Mucosa of descending colon (tissue), 3 donors: ENCODE measurements at places on chromosomes 5 and 9. TPM values are rescaled to one million over a fixed set of nuclear protein-coding genes. Genes with fewer than 3 reads are reported as not detected.
A peak's percentile ranks its signal among the peaks of the same experiment; 100 is the strongest.

DNA sequence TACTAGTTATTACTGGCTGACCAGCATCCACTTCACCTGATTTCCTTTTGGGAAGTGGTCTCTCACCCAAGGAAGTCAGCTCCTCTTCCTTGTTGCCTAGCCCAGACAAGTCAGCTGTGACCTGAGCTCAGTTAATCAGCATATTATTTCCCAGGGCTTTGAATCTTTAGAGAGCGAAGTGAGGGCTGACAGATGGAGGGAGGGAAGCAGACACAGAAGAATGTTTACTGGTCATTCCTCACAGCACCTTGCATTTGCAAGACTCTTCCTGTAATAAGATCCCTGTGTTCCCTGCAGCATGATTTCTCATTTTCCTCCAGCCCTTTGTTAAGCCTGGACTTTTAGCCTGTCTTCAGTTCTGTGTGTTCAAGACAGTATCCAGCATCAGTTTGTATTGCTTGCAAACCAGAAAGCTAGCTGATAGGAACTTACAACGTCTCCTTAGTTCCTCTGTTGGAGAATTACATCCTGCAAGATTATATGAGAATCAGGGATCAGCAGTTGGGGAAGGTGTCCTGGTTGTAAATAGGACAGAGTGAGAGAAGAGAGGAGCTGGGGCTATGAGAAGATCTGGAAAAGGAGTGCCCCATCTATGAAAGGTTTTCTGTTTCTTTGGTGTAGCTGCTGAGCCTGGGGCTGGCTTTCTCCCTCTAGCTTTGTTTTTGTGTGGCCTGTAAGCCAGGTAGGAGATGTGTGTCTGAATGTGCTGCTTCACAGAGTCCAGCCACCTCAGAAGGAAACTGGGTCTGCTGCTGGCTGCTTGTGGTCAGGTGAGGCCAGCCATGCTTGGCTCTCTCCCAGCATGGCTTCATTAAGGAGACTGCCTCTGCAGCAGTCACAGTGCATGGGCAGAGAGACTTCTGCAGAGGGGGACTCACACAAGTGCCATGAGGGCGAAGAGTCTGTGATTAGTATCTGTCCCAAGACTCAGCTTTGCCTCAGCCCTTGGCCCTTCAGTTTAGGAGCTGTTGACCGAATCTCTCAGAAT is 50.3 kb downstream of the MAN2A1 start:
- DNase-seq = no peak

DNA sequence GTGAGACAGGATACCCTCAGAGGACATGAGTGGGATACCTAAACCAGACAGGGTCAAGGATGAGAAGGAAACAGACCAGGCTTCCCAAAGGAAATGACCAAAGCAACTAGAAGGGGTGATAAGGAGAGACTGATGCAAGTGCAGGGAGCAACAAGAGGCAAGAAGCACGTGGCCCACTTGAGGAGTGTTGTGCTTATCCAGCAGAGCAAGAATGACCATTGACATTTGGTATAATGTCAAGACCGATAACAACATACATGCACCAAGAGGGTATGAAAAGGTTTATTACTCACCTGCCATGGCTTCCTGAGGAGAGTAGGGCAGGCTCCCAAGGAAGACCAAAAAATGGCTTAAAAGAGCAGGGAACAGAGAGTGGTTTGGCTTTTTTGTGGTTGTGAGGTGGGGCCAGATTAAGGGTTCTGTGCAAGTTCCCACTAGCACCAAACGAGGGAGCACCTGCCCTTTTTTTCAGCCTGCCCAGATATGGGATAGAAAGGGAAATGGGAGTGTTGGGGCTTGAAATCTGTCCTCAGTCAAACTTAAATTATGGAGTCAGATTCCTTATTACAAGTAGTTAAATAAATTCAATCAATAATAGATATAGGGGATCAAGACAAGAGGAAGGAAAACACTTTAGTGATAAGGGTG is 513.6 kb downstream of the RASEF start:
- no peak for DNase-seq

Gene SLC36A2
- not detected for total RNA-seq

DNA sequence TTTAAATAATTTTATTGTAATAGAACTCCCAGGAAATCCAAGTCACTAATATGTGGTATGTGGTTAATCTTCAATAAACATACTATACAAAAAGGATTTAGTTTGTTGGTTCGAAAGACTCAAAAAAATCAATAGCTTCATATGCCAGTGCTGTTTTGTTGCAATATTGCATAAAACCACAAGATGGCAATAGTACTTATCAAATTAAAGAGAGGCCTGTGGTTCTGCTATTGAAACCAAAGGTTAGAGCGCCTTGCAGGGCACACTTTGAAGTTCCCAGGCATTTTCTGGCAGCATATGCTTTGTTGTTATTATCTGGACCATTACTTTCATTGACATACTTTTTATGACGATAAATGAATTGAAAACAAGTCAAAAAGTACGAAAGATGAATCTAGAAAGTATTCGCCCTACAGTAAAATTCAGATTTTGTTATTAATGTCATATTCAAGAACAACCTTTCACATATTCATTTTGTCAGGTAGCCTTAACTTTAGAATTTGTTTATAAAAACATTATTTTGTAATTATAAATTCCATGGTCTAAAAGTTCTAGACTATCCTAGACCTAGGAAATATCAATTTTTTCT is 316.3 kb downstream of the MCTP1 start:
- DNase-seq = no peak

Gene OR5C1
- total RNA-seq = not detected

Gene UAP1L1
- total RNA-seq = 13.6 TPM

DNA sequence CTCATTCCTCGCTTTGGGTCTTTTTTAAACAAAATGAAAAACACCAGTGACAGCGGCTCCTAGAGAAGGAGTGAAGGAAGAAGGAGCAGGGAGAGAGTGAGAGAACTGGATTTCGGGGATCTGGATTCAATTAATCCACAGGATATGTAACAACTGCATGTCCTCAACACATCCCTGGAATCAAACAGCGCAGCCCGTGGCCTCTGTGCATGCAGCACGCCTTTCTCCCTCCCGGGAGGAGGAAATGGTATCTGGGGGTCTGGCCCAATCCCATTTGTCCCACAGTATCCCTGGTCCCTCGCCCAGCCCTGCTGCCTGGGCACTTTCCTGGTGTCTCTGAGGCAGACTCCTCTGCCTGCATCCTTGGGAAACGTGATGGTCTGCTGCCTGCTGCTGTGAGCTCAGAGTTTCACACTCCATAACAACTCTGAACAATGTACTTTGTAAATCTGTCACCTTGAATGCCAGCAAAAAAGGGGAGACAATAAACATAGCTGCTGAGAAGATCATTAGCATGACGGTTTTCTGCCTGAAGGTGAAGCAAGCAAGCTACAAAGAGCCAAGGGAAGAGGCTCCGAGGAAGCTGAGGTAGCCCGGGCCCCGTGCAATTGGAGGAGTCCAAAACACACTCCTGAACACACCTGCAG is 56.1 kb downstream of the PTCH1 start:
- no peak for DNase-seq

DNA sequence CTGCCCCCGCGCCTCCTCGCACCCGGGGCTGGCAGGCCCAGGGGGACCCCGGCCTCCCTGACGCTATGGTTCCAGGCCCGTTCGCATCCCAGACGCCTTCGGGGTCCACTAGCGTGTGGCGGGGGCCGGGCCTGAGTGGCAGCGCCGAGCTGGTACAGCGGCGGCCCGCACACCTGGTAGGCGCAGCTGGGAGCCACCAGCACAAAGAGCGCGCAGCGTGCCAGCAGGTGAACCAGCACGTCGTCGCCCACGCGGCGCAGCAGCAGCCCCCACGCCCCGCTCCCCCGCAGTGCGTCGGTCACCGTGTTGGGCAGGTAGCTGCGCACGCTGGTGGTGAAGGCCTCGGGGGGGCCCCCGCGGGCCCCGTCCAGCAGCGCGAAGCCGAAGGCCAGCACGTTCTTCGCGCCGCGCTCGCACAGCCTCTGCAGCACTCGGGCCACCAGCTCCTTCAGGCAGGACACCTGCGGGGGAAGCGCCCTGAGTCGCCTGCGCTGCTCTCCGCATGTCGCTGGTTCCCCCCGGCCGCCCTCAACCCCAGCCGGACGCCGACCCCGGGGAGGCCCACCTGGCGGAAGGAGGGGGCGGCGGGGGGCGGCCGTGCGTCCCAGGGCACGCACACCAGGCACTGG is 548 bp downstream of the TERT start:
- no peak for DNase-seq

DNA sequence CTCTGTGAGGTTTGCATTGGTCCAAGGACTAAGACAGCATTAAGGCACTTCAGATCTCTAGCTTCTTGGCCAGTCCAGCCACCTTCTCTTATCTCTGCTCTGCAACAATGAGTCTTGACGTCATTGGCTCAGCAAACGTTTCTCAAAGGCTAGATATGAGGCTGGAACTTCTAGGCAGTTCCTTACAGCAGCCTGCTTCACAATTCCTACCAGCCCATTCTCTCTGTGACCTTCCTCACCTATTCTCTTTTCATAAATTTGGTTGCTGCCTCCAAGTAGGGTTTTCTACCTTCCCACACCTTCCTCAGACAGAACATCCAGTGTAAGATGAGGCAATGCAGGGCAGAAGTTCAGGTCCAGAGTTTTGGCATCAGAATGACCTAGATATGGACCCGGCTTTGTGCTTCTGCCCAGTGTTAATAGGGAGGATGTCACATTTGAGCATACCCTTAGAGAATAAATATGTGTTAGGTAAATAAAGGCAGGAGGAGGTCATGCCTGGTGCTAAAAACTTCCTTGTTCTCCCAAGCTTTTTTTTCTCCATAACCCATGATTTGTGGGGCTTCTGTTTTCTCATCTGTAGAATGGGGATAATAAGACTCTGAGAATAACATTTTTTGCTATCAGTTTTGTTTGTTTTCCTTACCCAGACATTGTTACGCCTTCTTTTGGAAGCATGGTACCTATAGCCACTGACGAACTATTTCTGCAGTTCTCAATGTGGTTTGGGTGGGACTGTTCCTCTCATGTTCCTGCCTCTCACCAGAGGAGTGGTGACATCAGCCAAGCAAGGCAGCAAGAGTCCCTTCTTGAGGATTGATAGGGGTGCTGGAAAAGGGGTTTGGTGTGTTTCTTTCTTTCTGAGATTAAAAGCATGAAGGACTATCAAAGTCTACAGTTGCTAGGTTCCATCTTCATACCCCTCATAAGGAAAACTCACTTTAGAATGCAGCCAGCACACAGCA is 220.6 kb upstream of the TRIM32 start:
- no peak for DNase-seq

GRCh38 chr5:87400305-87400899 is 12.3 kb downstream of the CCNH start:
- DNase-seq = no peak

DNA sequence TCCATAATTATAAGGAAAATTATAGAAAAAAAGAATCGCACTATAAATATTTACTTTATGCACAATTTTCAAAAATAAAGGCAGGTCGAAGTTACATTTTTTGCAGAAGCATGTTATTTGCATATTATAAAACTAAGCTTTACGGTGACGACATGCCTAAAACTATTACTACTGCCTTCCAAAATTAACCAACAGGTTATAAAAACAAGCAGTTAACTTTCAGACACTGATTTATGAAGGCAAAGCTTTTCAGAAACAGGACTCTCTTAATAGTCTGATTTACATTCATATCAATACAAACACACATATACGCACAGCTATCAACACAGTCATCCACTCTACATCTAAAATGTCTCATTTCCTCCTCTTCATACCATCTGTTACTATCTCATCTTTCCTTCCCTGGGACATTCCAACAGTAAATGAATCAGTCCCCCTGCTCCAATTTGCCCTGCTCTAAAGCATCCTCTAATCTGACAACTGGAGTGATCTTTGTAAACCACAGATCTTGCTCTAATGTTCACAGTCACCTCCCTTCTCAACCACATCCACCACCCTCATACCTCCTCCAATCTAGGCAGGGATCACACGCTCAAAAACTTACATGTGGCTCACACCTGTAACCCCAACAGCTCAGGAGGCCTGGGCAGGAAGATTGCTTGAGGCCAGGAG is 21.6 kb downstream of the FBXW11 start:
- no peak for DNase-seq

- DNase-seq = no peak
Measured at GRCh38 chr5:122909470-122910100, 64.2 kb downstream of the SNX24 start.

DNA sequence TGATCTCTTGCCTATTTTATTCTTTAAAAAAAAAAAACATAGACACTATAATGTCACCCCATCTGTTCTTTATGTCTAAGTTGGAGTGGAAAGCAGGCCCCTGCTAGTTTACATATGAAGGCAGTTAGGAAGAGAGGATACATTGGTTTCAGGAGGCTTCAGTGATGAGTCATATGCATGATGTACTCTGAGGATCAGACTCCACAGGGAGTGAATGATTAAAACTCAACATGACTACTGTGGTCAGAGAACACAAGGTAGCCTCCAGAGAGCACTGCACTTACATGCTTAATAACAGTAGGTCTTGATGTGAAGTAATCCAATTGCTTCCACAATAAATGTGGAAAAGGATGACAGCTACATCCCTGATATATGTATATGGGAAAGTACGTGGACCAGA is 22.7 kb upstream of the FSTL4 start:
- DNase-seq = no peak

Gene PCDHB9
- total RNA-seq = 0.70 TPM

Gene CDC20B
- total RNA-seq = not detected

Gene NME5
- 1.6 TPM for total RNA-seq

- peak; percentile 91 for DNase-seq
Measured at GRCh38 chr5:177429248-177430040, 3.0 kb downstream of the GRK6 start.

Gene FAM200C
- 1.7 TPM for total RNA-seq

- DNase-seq = no peak
Measured at GRCh38 chr5:9245071-9245470, 300.8 kb downstream of the SEMA5A start.

- DNase-seq = no peak
Measured at GRCh38 chr9:6880626-6881025, 122.9 kb downstream of the KDM4C start.

Gene TLX3
- not detected for total RNA-seq
